Stimulated activated CD8-positive, alpha-beta memory T cell treated with anti-CD3 and anti-CD28 coated beads, Interleukin-4, amount 100 ng/mL, for 1 hour (primary cell): ENCODE measurements at places on chromosomes 2 and 18.

- DNase-seq: no peak
These were observed 3.1 kb upstream of the INPP5D start for GRCh38 chr2:233056961-233057605.

- DNase-seq: no peak
These were observed 31.1 kb downstream of the MYO7B start for GRCh38 chr2:127566576-127566975.

GRCh38 chr18:50870138-50870845 is 8.6 kb upstream of the ME2 start:
- no peak for DNase-seq

DNA sequence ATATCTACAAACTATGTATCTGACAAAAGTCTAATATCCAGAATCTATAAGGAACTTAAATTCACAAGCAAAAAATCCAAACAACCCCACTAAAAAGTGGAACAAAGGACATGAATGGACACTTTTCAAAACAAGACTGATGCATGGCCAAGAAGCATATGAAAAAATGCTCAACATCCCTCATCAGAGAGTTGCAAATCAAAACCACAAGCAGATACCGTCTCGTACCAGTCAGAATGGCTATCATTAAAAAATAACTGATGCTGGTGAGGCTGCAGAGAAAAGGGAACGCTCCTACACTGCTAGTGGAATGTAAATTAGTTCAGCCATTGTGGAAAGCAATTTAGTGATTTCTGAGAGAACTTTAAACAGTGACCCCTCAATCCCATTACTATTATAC is 56.5 kb downstream of the CCBE1 start:
- no peak for DNase-seq

- no peak for DNase-seq
These were observed 6.4 kb upstream of the ODC1 start for GRCh38 chr2:10454505-10454904.
